ENCODE measurements at places on chromosomes 4 and X.

DNA sequence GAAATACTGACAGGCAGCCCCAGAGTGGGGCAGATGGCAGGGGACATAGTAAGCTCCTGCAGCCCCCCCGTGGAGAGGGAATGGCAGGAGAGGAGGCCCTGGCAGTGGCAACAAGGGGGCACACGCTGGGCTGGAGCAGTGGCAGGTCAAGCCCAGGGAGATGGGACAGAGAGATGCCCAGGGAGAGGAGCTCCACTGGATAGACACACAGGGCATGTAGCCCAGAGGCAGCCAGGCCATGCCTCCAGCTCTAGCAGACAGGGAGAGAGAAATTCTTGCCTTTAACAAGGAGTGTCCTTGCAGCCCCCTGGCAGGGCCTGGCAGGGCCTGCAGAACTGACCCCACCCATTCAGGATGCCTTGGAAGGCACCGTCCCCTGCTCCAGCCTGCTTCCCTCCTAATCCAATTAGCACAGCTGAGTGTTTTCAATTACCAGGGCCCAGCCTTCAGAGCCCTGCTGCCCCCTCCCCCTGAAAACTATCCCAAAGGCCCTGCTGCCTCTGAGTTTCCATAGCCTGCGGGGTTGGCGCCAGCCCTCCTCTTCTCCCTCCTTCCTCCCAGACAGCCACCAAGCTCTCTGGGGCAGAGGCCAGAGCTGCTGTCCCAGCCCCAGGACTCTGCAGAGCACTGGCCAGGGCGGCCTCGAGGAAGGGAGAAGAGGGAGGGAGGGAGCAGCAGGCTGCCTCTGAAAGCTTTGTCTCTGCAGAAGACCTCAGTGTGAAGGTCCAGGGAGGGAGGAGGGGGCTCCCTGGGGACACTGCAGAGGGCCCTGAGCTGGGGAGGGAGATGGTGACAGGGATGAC lies 12.5 kb downstream of the L1CAM start:
- no peak for DNase-seq

DNA sequence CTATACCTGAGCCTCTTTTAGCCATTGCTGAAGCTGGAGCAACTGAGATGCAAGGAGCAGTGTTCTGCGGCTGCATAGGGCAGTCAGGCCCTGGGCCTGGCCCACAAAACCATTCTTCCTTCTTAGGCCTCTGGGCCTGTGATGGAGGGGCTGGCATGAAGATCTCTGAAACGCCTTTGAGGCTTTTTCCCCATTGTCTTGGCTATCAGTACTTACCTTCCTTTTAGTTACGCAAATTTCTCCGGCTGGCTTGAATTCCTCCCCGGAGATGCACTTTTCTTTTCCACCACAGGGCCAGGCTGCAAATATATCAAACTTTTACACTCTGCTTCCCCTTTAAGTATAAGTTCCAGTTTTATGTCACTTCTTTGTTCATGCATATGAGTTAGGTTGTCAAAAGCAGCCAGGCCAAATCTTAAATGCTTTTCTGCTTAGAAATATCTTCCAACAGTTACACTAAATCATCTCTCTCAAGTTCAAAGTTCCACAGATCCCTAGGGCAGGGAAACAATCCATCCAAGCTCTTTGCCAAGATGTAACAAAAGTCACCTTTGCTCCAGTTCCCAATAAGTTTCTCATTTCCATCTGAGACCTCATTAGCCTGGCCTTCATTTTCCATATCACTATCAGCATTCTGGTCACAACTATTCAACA lies 194.4 kb upstream of the PCDH7 start:
- no peak for DNase-seq

DNA sequence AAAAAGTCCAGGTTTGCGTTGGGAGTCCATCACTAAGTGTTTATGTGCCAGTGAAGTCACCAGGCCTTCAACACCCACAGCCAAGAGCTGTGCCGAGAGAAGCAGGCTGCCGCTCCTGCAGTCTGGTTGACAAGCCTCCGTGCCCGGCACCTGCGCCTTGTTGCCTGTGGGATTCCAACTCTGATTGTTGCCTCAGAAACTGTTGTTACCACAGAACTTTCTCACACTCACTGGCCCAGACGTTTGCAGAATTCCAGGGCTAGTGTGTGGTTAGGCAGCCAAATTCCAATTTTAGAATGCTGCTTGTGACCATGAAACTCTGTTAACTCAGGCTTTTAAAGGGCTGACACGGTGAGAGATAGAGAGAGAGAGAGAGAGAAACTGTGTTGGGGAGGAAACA lies 119.5 kb upstream of the LIMCH1 start:
- DNase-seq, result no peak

DNA sequence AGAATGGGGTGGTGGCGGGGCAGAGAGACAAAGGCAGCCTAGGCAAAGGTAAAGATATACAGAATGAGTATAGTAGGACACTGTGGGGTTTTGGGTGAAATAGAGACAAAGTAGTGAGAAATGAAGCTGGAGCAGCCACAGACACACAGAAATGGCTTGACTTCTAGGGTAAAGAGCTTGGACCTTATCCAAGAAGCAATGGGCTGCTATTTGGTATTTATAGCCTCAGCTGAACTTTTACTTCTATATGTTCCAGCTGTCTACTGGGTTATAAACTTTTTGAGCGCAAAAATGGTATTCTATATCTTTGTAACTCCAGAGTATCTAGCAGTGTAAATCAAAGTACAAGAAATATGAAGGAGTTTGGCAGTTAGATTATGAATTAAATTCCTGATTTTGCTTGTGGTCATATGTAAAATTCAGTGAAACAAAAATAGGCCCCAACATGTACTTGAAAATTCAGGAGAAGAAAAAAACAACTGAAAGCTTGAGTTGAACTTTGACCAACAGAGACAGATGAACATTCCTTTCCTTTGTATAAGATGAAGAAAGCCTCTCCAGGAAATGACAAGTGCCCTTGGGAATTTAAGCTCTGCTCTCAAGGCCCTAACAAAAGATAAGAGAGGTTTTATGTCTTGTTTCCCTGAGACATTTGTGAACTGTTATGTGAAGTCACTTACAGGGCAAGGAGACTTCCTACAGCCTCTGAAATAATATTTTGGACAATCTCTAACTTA lies 354.1 kb downstream of the CHIC1 start:
- DNase-seq, result no peak

DNA sequence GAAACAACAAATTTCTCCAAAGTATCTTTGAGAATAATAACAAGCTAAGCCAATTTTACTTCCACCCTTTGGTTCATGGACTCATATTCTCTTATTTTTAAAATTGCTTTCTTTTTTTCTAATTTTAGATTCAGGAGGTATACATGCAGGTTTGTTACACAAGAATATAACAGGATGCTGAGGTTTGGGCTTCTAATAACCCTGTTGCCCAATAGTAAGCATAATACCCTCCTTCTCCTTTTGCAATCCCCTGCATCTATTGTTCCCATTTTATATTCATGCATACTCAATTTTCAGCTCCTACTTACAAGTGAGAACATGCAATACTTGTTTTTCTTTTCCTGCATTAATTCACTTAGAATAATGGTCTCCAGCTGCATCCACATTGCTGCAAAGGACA lies 202.3 kb upstream of the FSTL5 start:
- no peak for DNase-seq

GRCh38 chrX:19955306-19955705 lies 35.6 kb downstream of the BCLAF3 start:
- no peak for DNase-seq

- no peak for DNase-seq
Observed at GRCh38 chr4:95867919-95868318, 28.0 kb downstream of the PDHA2 start.

- no peak for DNase-seq
Observed at GRCh38 chr4:134906404-134907023, 704.9 kb upstream of the PABPC4L start.

GRCh38 chr4:38785901-38786402 lies 3.2 kb upstream of the TLR10 start:
- DNase-seq, result no peak

DNA sequence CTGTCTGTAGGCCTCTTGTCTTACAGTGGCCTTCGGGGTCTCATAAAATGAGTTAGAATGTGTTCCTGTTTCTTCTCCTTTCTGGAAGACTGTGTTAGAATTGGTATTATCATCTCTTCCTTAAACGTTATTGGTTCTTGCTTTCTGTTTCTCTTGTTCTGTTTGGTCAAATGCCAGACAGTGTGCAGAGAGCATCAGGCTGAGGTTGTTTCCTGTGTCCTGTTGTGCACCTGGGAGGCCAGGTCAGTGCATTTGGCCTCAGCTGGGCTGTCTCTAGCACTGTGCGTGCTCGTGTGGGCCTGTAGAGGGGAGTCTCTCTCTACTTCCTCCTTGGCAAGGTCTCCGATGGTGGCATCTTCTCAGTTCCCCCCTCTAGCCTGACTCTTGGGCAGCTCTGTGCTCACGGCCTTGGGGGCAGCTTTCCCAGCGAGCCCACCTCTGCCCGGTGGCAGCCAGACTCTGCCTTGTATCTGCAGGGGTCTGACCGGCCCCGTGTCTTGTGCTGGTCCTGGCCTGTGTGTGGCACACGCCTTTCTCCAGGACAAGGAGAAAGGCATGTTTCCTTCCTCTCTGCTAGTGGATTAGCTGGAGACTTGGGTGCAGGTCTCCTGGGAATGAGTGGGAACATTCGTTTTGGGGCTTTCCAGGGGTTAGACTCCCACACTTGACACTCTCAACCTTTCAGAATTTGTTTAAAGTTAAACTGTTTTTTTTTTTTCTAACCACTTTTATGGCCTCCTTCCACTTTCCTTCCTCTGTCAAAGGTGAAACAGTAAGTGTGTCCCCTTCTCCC lies 62.3 kb downstream of the FAM193A start:
- DNase-seq, result no peak

- peak; percentile 22 for DNase-seq
Observed at GRCh38 chrX:132631579-132632232, 142.9 kb upstream of the MBNL3 start.

DNA sequence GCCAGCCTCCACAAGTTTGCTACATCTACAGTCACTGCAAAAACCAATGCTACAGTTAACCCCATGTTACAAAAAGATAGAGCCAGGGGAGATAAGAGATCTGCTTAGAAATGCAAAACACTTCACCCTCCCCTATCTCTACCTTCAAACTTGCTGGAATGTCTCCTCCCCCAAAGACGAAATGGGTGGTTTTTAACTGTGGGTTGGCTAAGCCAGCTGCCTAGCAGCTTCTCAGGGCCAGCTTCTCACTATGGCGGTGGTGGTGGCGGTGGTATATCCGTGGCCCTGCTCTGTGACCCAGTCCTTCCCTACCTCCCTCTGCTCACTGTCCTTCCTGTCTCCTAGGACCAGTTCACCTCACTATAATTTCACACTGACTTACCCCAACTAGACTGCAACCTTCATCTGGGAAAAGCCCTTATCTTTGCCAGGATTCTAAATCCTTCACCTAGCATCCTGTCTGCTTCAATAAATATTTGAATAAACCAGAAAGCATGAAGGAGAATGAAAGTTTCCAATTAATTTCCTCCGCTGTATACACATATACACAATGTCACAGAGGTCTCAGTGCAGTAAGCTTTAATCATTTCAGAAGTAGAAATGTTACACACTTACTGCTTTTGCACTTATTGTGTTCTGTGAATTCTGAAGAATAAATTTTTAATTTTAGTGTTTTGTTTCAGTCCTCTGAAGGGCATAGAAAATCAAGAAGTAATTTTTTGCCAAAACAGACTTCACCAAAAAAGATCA lies 46.3 kb downstream of the SH3KBP1 start:
- no peak for DNase-seq

GRCh38 chr4:71239365-71239764 lies 99.5 kb upstream of the SLC4A4 start:
- DNase-seq, result no peak

DNA sequence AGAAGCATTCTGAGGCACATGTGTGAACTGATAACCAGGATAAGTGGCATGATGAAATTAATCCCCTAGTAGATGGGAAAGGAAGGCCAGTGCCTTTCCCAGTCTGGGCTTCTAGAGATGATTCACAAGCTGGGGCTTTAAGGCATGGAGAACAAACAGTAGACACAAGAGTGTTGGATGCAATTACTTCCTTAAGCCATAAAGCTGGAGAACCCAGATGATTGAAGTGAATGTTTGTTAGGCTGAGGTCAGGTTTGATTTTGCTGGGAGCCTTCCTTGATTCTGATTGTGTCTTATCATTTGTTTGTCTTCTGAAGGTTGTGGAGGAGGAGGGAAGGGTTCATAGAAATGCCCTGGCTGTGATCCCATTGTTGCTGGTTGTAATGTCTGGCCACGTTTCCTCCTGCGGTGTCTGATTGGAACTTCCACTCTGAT lies 125.2 kb downstream of the NHS start:
- DNase-seq, result no peak
